Dermis lymphatic vessel endothelial cell (primary cell): ENCODE measurements at places on chromosomes 6 and 20. TPM values are rescaled to one million over a fixed set of nuclear protein-coding genes. Genes with fewer than 3 reads are reported as not detected.

NHLRC1 gene
- total RNA-seq = 0.43 and 1.3 TPM in 2 replicates

CST5 gene
- not detected in 2 replicates for total RNA-seq

HLA-A gene
- 592 and 1,002 TPM in 2 replicates for total RNA-seq

PAK5 gene
- total RNA-seq = not detected in 2 replicates

NRSN1 gene
- total RNA-seq = not detected in 2 replicates

SUMO4 gene
- total RNA-seq = 0.76 and 1.2 TPM in 2 replicates

RAET1E gene
- not detected in 2 replicates for total RNA-seq

PNLDC1 gene
- total RNA-seq = not detected in 2 replicates

PLCB4 gene
- 4.0 and 4.8 TPM in 2 replicates for total RNA-seq

PKIB gene
- total RNA-seq = 0.17 TPM in 1 of 2 replicates, not detected in the other

RIN2 gene
- 55.9 and 91.2 TPM in 2 replicates for total RNA-seq

HDGFL1 gene
- not detected in 2 replicates for total RNA-seq

ZNF311 gene
- under 0.01 and 0.17 TPM in 2 replicates for total RNA-seq

LY6G6D gene
- not detected in 2 replicates for total RNA-seq

RAET1G gene
- total RNA-seq = 0.11 TPM in 1 of 2 replicates, not detected in the other

COL21A1 gene
- total RNA-seq = 5.2 and 6.6 TPM in 2 replicates

MYMX gene
- not detected in 2 replicates for total RNA-seq

ID4 gene
- total RNA-seq = 0.17 and 0.76 TPM in 2 replicates

SYCP2 gene
- 3.1 TPM in 2 replicates for total RNA-seq

MUC21 gene
- not detected in 2 replicates for total RNA-seq
